ENCODE measurements at places on chromosomes 1 and 21.

GRCh38 chr1:48785869-48786268, 9.2 kb upstream of the BEND5 start:
- DNase-seq = no peak

- no peak for DNase-seq
Measured at GRCh38 chr1:52669696-52670095, 28.5 kb downstream of the COA7 start.

DNA sequence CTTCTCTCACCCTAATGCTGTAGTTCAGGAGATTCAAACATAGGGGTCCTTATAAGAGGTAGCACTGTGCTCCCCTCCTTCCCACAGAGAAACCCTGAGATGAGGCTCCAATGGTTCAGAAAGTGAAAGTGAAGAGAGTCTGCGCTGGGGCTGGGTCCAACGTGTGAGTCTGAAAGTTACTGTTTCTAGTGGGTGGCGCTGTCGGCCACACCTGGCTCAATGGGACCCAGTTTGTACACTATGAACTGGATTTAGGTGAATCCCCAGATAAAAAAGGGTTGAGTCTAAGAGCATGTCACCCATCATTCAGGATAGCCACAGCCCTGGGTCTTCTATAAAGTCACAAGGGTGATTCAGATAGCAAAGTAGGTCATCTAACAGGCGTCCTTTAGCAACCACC, 2.8 kb downstream of the SMCP start:
- DNase-seq = no peak

GRCh38 chr21:22880573-22880972, 1882.4 kb downstream of the NCAM2 start:
- no peak for DNase-seq

DNA sequence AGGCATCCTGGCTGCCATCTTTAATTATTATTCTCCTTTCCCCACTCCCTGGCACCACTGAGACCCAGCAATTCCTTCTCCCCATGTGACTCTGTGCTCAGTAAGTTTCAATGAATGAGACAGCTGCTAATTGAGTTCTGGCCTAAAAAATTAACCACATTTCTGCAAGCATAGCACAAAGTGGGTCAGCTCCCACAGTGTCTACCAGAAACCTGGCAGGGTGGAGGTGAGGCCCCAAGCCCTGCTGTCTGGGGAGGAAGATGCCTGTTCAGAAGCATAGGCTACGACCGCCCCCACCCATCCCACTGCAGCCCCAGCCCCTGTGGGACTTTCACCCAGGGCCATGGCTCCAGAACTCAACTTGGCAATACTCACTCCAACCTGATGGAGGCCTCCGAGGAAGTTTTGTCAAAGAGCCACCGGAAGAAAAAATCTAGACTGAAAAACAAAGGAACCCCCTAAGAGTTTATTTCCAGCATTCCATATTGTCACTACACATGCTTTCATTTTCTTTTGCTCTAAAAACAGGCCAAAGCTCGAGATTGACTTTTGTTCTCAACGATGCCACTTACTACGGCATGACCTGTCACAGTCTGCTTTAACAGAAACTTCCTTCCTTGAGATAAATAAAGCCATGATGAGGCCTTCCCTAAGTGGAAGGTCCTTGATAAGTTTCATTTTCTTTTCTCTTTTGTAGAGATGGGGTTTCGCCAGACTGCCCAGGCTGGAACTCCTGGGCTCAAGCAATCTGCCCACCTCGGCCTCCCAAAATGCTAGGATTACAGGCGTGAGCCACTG, 26.5 kb downstream of the TMEM63A start:
- no peak for DNase-seq

GRCh38 chr1:54475357-54475881, 69.2 kb upstream of the SSBP3 start:
- DNase-seq = no peak

DNA sequence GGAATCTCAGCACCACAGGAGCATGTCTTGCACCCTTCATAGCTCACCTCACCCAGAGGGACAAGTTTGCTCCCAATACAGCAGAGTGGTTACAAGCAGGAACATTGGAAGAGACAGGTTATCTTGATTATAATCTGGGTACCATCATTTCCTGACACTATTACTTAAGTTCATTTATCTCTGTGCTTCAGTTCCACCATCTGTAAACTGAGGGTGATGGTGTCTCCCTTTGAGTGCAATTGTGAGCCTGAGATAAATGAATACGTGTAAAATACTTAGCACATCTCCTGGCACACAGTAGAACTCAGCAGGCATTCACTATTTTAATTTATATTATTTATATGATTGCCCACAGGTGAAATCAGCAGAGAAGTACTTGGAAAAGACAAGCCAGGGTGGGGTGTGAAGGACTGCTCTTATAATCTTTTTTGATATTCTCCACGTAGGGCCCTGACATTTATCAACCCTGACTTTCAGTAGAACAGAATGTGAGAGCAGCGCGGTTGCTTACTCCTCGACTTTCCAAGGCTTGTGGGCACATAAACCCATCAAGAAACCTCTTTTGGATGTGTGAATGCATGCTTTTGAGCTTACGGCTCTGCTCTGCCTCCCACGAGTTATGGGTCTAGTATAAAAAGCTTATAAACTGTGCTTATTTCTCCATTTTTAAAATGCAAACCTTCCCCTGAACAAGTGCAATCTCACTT, 34.9 kb downstream of the DUSP10 start:
- no peak for DNase-seq

DNA sequence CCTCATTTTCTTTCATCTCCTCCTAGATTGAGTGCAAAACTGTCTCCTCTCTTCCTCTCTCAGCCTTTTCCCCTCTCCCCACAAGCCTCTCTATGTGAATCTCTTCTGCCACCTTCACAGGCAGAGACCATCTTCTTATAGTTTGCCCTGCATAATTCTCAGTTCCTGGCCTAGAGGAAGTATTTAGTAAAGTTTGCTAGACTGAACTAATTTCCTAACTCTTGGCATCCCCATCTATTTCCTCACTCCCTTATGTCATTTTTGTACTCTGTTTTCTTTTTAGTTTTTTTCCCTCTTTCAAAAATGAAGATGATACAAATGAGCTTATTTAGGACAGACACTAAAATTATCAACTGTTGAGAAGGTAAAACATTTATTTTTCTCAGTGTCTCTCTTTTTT, 66.0 kb downstream of the XCL2 start:
- no peak for DNase-seq

- DNase-seq = no peak
Measured at GRCh38 chr1:180027949-180028445, 73.4 kb downstream of the CEP350 start.

DNA sequence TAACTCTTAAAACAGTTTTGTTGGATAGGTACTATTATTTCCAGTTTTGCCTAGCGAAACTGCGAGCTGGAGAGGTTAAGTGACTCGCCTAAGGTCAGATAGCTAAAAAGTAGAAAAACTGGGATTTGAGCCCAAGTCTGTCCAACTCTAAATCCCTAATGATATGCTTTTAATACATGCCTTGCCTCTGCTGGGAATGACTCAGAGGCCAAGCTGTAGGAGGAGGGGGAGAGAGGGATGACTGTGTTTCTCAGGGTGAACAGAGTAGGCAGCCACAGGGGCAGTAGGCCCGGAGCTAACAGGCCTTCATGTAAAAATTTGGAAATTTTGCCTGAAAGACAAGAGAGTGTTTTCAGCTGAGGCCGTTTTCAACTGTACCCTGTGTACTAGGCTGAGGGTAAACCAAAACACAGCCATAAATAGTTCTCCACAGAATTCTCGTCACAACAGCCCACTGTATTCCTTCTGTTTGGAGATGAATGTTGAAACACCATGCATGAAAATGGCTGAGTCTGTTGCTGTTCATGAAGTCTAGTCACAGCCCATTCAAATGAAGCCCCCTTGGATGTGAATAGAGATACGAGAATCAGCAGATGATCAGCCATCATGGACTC, 107.5 kb upstream of the HOOK1 start:
- DNase-seq = no peak

GRCh38 chr1:221849110-221849509, 107.2 kb upstream of the DUSP10 start:
- no peak for DNase-seq

GRCh38 chr1:60984062-60984799, 98.1 kb upstream of the NFIA start:
- DNase-seq = no peak

GRCh38 chr1:83839566-83840173, 159.3 kb downstream of the TTLL7 start:
- DNase-seq = no peak

Data from keratinocyte (primary cell).